Mucosa of gallbladder (tissue), 1 donor: ENCODE measurements at places on chromosomes 7 and 10. TPM values are rescaled to one million over a fixed set of nuclear protein-coding genes. Genes with fewer than 3 reads are reported as not detected.

- DNase-seq = no peak
These were observed 181.4 kb upstream of the SHH start for GRCh38 chr7:155993420-155994278.

DNA sequence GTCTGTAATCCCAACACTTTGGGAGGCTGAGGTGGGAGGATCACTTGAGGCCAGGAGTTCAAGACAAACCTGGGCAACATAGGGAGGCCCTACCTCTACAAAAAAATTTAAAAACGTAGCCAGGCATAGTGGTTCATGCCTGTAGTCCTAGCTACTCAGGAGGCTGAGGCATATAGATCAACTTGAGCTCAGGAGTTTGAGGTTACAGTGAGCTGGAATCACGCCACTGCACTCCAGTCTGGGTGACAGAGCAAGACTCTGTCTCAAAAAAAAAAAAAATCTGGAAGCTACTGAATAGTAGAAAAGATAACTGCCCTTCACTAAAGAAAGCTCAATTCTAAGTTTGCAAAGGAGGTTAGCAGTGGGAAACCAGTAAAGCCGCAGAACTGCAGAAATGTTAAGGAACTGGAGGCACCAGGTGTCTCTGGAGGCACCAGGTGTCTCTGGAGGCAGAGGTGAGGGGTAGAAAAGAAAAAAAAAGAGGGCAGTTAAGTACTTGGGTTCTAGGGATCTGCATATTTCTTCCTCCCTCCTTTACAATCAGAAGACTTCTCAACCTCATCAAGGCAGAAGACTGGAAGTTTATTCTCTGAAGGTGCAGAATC lies 56.5 kb downstream of the RNLS start:
- no peak for DNase-seq

GRCh38 chr7:6637544-6638229 lies 569 bp downstream of the ZNF316 start:
- no peak for DNase-seq

- no peak for DNase-seq
These were observed 26.4 kb downstream of the ANXA8 start for GRCh38 chr10:47457528-47457820.

GRCh38 chr10:110016039-110016438 lies 8.3 kb downstream of the ADD3 start:
- no peak for DNase-seq

DNA sequence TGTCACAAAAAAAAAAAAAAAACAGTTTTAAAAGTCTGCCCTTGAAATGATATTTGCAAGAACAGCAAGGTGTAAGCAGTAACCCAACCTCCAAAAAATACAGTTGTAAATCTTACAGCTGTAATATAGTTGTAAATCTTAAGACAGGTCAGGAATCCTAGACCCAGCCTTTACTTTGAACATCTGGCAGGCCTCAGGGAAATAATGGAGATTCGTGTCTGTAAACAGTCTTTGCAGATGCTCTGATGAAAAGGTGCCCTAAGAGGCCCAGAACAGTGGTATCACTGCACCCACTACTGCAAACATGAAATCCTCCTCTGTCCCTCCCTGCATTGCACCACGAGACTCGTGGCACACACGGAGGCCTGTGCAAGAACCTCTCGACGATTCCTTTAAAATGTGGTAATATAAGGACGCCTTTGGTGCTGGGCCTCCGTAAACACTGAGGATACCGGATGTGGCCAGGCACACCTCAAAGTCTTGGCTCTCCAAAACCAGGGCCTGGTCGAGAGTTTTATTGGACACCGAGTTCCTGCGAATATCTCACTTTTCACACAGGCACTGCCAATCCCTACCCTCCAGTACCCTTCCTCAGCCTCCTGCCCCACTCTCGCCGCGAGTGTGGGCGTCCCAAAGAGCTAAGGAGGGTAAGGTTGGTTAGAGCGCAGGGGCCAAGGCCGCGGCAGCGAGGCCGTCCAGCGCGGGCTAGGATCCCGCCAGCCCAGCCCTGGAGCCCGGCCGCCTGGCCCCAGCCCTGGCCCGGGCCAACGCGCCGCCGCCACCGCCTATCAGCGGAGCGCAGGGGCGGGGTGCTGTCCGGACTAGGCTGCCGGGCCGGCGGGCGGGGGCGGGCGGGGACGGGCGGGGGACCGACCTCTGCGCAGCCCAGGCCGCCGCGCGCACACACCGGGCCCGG lies at the start of gene REEP3:
Gene REEP3 (plus strand): TSS at position 902 of the 916 bp plus-strand sequence. CDS start 145 bp downstream, outside the sequence.
- DNase-seq = peak; percentile 50

DNA sequence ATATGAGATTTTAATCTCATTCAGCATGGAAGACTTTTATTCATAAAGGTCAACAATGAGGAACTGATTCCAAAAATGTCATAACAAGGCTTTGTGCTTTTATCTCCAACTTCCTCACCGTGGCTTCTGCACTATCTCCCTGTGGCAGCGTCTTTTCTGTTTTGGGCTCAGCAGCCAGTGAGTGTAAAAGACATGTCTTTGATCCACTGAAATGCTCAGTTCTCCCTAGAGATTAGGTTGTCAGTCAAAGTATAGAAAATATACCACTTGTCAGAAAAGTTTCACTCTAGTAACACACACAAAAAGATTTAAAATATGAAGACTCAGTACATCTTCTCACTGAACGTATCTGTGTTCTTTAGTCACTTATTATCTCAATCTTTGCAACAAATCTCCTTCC lies 901.8 kb upstream of the ZWINT start:
- no peak for DNase-seq

GRCh38 chr10:43141421-43141820 lies 3.2 kb downstream of the CSGALNACT2 start:
- no peak for DNase-seq

GRCh38 chr10:2924431-2924830 lies 142.9 kb upstream of the PFKP start:
- DNase-seq = no peak

DNA sequence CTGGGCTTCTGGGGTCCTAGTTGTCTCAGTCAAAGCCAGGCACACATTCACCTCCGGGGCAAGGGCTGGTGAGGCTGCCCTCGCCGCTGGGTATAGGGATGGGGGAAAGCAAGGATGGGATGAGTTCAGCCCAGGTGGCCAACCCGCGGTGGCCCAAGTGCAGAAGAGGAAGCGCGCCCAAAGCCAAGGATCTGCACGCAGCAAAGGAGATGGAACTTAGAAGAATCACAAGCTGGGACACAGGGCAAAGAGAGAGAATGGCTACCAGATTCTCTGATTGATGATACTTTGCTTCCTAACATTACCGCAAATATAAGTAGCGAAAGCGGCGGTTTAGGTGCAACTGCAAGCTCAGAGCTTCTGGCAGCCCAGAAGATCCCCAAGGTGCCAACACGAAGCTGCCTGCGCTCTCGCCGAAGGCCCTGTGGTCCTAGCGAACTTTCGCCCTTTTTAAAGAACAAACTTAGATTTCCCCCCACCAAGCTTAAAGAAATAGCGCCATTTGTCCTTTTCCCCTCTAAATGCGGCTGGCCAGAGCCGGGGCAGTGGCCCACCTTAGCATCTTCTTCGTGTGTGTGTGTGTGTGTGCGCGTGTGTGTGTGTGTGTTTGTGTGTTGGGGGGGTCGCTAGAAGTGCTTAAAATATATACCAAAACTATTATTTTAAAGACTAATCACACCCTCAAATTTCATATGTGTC lies 927 bp upstream of the MKX start:
- DNase-seq = no peak

DNA sequence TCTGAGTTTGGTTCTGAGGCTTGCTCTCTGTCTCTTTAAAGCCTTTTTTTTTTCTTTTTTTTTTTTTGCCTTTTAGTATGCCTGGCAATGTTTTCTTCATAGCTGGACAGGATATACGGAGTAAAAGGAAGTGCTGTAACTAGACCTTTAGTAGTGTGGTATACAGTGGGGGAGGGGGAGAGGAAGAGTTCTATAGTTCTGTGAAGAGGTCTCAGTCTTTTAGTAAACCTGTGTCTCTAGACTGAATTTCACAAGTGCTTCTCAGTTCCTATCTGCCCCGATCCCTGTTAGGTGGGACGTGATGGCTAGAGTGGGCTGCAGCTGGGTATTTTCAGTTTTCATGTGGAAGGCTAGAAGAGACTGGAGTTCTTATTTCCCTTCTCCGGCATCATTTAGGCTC lies 3.1 kb upstream of the ABCC2 start:
- DNase-seq = no peak

DNA sequence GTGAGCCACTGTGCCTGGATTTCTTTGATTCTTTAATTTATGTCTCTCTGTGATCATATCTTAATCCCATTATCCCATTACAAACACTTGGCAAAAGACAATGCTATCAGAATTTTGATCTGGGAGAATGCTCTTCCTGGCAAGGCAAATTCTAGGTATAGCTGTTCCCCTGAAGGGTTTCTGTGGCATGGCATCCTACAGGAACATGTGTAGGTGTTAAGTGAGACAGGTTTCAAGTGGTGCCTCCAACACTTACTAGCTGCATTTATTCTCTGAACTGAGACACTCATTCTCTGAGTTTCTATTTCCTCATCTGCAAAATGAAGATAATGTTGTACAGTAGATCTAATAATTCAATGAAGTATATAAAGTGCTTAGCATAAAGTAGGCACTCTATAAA lies 87.1 kb upstream of the CTTNBP2 start:
- no peak for DNase-seq

DNA sequence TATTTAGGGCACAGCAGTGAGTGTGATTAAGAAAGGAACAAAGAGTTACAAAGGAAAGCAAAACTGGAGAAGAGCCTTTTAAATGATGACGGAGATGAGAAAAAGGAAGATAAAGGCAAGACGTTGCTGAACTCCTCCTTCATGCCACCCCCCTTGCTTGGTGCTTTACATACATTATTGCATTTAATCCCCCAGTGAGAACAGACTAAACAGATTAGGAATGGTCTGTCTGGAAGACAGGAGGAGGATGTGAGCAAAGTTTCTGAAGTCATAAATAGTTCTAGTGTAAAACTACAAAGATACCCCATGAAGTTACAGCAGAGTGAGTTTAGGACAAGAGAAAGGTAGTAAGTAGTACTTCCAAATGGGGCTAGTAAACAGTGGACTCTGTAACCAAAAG lies 113.5 kb downstream of the PLCE1 start:
- DNase-seq = no peak

DNA sequence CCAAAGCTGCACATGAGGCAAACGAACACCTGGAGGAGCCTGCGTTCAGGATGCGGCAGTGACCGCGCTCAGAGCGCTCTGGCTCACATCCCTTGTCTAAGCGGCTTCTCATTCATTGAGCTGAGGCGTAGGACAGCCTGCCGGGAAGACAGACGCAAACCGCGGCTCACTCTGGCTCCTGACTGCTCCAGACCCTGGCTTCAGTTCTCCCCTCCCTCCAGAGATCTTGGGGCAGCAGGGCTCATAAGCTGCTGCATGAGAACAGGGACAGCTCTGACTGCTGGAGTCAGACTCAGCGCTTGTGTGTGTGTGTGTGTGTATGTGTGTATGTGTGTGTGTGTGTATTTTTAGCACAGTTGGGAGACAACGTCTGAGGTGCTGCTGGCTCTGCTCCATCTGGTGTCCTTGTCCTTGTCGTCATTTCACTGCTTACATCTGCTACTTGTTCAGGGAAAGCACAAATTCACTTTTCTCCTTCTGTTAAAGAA lies 15.8 kb upstream of the LYZL2 start:
- peak; percentile 12 for DNase-seq

DNA sequence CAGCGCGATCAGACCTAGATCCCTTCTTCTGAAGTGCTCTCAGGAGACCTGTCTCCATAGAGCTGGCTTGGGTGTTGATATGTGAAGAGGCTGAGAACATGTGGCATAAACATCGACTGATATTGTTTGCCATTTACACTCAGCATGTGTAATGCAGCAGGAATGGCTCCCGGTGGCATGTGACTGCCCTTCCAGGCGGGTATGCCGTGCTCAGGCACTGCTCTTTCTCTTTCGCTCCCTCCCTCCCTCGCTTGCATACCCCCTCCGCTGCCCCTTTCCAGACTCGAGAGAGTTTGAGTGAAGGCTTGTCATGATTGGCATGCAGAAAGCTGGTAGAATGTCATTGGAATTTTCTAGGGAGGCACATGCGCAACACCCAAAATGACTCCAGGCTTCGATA lies 107.3 kb upstream of the PDCD4 start:
- DNase-seq = no peak

GRCh38 chr10:51699145-51699474 lies 285 bp downstream of the CSTF2T start:
- no peak for DNase-seq

HHEX gene
- total RNA-seq = 69.2 TPM

SPOCK2 gene
- 250 TPM for total RNA-seq

CRYGN gene
- total RNA-seq = 0.43 TPM

GIMAP5 gene
- 9.8 TPM for total RNA-seq

PNLIPRP1 gene
- total RNA-seq = 2.1 TPM
